ENCODE measurements at places on chromosomes 12 and 14.

DNA sequence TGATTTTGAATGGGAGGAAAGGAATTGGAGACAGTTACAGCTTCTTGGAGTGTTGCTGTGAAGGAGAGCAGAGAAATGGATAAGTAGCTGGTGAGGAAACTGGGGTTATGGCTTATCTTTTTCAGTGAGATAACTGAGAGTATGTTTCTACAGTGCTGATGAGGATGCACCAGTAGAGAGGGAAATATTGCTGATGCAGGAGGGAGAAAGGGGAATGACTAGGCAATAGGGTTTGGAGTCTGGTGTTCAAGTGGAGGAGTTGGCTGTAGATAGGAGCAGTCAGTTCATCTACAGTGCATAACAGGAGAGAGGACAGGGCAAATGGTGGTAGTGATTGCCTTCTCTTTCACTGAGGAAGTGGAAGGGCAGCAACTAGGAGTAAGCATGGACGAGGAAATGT is 33.0 kb downstream of the SPATS2 start:
- DNase-seq, result no peak

- peak; percentile 22 for DNase-seq
Observed at GRCh38 chr12:69059465-69060457, 126.8 kb upstream of the CPM start.

GRCh38 chr12:128474916-128475315 is 207.9 kb downstream of the TMEM132C start:
- no peak for DNase-seq

- DNase-seq, result no peak
Observed at GRCh38 chr14:52833891-52834290, 42.5 kb upstream of the GNPNAT1 start.

- no peak for DNase-seq
Observed at GRCh38 chr12:108797677-108798076, 59.7 kb downstream of the SSH1 start.

DNA sequence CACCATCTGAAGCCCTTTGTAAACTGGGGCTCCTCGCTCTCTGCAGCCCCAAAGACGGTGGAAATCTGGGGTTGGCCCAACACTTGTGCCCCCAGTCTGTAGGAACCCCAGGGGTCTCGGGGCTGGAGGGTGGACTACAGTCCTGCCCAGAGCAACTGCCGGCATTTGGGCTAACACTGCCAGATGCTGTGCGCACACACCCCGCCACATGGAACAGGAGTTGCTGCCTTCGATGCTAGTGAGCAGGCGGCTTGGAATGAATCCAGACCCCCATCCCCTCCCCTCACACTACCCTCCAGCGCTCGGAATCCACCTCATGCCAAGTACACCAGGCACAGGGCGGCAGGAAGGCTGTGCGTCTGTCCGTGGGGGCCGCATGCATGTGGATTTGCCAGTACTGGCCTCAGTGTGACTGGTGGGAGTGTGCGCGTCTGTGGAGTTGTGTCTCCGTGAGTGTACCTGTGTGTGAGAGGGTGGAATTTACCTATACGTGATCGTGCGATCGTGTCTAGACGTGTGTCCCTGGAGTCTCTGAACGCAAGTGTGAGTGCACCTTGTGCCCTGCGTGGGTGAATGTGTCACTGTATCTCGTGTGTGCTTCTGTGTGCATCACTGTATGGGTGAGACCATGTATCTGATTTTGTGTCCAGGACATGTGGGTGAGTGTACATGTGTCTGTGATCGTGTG is 5.1 kb downstream of the LHX5 start:
- DNase-seq, result no peak

GRCh38 chr14:49879646-49880204 is 13.2 kb upstream of the ARF6 start:
- DNase-seq, result no peak

DNA sequence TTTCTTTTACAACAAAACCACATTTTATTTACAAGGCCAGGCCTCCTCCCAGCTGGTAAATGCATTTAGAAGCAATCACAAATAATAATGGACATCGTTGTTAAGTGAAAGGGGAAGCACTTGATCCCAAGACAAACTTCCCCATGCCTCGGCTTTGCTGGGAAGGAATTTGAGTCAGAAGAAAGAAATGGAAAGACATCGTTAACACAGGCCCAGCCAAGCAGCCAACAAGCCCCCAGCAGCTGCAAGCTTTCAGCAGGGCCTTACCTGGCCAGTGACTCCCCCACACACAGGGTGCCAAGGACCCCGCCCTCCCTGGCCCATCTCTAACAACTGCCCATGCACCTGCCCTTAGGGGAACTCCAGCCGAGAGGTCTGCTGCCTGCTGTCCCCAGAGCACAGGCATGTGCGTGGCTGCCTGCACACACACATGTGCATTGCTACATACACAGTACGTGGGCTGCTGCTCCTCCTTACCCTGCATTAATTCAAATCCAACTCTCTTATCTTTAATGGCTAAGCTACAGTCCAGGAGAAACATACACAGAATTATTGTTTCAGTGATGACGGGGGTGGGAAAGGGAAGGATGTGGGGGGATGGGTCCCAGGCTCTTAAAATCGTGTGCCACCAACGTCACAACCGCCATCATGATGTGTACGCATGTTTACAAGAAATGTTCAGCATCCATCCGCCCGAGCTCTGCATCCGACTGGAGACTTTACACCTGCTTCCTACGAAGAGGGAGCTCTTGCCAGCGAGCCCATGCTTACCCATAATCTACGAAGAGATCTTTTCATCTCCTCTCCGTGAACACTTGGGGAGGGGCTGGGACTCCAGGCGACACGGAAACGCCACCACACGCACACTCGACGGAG is 9.8 kb downstream of the BCL11B start:
- DNase-seq, result no peak

- DNase-seq, result no peak
Observed at GRCh38 chr14:23531391-23531790, 20.2 kb downstream of the ZFHX2 start.

DNA sequence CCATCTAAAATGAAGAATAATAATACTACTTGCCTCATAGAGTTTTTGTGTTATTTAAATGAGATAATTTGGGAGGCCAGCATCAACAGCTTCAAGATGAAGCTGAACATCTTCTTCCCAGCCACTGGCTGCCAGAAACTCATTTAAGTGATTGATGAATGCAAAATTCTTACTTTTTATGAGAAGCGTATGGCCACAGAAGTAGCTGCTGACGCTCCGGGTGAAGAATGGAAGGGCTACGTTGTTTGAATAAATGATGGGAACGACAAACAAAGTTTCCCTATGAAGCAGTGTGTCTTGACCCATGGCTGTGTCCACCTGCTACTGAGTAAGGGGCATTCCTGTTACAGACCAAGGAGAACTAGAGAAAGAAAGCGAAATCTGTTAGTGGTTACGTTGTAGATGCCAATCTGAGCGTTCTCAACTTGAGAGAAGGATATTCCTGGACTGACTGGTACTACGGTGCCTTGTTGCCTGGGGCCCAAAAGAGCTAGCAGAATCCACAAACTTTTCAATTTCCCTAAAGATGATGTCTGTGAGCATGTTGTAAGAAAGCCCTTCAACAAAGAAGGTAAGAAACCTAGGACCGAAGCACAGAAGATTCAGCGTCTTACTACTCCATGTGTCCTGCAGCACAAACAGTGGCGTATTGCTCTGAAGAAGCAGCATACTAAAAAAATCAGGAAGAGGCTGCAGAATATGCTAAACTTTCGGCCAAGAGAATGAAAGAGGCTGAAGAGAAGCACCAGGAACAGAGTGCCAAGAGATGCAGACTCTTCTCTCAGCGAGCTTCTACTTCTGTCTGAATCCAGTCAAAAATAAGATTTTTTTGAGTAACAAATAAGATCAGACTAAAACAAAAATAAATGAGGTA is 100.0 kb upstream of the LRIG3 start:
- no peak for DNase-seq

GRCh38 chr14:89304972-89305703 is 111.9 kb downstream of the FOXN3 start:
- no peak for DNase-seq

DNA sequence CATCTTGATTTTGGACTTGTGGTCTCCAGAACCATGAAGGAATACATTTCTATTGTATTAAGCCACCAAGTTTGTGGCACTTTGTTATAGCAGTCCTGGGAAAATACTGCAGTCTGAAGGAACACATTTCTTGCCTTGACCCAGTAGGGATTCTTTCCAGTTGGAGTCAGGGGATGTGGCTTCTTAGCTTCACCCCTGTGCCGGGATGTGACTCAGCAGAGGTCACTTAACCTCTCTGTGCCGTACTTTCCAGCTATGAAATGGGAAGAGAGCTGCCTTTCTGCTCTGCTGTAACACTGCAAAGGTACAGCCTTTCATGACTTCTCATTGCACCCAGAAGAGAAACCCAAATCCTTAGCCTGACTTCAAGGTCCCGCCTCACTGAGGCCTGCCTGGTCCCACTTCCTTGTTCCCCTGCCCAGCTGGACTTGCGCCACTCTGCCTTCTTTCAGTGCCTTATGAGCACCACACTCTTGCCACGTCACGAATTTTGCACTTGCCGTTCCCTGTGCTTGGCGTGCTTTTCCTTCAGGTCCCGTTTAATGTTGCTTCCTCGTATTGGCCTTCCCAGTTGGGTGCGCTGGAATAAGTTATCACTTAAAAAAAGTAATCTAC is 24.2 kb downstream of the CHST11 start:
- peak; percentile 36 for DNase-seq

- no peak for DNase-seq
Observed at GRCh38 chr12:78671295-78671694, 193.3 kb upstream of the SYT1 start.

GRCh38 chr12:65411171-65411570 is 132.7 kb downstream of the MSRB3 start:
- no peak for DNase-seq

DNA sequence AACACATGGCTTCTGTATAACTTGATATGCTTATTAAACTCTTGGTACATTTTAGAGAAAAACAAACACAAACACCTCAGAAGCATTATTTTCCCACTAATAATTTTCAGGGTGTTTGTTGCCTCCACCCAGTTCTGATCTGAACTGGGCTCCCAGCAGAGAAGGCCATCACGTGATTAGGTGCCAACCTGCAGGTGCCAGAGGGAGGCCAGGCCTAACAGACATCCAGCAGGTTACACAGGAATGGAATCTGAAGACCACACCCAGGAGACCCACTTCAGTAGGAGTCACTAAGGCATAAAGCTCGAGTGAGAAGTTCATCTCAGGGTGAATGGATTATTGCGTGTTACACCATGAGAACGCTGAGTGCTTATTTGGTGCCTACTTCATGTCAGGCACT is 8.9 kb downstream of the SLC6A12 start:
- DNase-seq, result no peak

- DNase-seq, result no peak
Observed at GRCh38 chr12:27521066-27521465, 2.9 kb upstream of the PPFIBP1 start.

DNA sequence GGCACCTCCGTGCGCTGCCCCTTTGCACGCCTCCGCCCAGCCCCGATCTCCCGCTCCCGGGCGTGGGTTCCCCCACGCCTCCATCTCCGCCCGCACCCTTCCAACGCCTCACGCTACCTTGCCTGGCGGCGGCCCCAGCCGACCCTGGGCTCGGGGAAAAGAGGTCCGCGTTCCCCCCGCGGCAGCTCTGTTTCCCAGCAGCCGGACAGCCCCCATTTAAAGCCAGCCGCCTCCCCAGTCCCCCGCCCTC is at the start of gene PRIMA1:
Gene PRIMA1, minus strand, starts transcription at position 193 of the 250 bp plus-strand sequence. CDS start 767 bp downstream, outside the sequence.
- DNase-seq, result no peak

- DNase-seq, result no peak
Observed at GRCh38 chr12:4813741-4814140, 93.5 kb downstream of the GALNT8 start.

- DNase-seq, result no peak
Observed at GRCh38 chr12:22042976-22043669, 2.9 kb upstream of the CMAS start.

- no peak for DNase-seq
Observed at GRCh38 chr14:45145214-45145613, 9.5 kb downstream of the FANCM start.

- no peak for DNase-seq
Observed at GRCh38 chr14:20418501-20418909, 5.2 kb upstream of the TEP1 start.

GRCh38 chr12:64551676-64552075 is 58.6 kb upstream of the RASSF3 start:
- no peak for DNase-seq

GRCh38 chr12:131123817-131124216 is 170.1 kb downstream of the ADGRD1 start:
- DNase-seq, result no peak

GRCh38 chr14:23729720-23730387 is 93.7 kb downstream of the DHRS2 start:
- no peak for DNase-seq

DNA sequence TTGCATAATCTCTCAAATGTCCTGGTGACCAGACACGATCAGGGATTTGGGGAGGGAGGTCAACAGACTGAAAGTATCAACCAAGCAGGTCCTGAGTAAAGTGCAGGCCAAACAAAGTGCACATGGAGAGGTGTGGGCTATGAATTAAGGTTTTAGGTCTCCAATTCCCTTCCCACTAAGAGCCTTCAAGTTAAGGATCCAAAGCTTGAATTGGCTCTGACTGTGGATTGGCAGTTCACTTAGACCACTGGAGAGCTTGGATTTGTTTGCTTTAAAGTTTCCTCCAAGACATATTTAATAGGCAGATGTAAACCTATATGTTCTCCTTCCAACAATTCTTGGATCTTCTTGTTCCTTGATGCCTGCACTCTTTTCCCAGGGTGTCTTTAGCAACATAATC is 129.6 kb upstream of the IGF1 start:
- no peak for DNase-seq

DNA sequence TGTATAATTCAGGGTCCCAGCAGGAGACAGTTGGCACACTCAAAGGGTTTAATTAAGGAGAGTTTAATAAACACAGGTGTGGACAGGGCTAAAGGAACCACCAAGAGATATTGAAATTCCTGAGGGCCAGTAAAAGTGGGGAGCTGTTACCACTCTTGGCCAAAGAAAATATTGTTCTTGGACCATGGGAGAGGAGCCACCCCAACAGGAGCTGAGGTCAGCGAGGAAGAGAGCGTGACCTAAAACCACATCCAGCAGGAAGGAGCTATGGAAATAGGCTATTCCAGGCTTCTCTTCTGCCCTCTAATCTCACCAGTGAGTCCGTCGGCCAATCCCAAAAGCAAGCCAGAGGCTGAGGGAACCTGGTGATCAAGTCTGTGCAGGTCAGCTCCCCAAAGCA is 390.8 kb downstream of the MED13L start:
- no peak for DNase-seq
